Hepatic stellate cell (primary cell): ENCODE measurements at places on chromosomes 4 and X.

- no peak for DNase-seq
Measured at GRCh38 chr4:66489783-66490452, 819.6 kb upstream of the EPHA5 start.

GRCh38 chr4:33975995-33976394, 2268.3 kb downstream of the ARAP2 start:
- DNase-seq = no peak

DNA sequence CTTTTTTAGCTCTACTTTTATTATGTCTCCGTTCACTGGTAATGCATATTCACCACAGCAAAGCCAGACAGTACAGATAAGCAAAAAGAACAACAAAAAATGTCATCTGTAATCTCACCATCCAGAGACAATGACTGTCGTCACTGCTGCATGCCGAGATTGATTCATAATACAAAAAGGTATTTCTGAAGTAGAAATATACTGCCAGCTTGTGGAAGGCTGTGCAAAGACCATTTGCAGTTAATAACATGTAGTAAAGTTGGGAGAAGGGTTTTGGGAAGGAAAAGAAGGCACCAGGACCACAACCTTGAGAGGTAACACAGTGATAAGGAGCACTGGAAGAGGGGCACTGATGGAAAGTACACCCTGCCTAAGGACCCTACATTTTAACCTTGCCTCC, 223.0 kb upstream of the ZIC3 start:
- no peak for DNase-seq

DNA sequence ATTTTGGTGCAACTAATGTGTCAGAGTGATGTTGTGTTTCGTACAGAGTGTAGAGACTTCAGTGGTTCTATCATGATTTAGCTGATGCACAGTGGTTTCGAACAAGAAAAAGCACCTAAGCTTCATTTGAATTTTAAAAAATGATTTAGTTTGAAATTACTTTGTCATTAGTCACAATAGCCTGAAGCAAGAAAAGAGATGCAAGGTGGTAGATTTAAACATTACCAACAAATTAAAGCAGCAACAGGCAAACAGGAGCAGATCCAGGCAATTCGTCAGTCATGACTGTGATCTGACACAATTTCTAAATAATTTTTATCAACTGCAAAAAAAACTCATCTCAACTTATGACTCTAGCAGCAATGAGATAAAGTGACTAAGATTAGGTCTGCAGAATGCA, 24.6 kb upstream of the COX7B2 start:
- DNase-seq = no peak

DNA sequence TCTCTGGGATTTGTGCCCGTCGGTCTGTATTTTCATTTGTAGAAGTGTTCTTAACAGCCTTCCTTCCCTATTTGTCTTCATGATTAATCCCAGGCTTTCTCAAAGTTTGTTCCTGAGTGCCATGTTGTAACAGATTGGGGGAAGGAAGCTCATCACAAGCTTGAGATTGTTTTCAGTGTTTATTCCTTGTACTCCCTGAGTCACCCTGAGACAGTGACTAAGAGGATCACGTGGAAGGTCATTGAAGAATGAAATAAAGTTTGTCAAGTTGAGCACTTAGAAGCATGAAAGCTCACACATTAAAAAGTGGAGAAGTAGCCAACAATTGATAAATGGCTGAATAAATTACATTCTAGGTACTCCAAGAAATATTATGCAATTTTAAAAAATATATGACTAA, 153.5 kb upstream of the FAM241A start:
- DNase-seq = peak; percentile 3
